ENCODE measurements at places on chromosomes 4 and X. TPM values are rescaled to one million over a fixed set of nuclear protein-coding genes. Genes with fewer than 3 reads are reported as not detected.

The SPANXA1 gene
- not detected for total RNA-seq

- no peak for DNase-seq
Observed at GRCh38 chr4:126004941-126005340, 690.2 kb downstream of the FAT4 start.

GRCh38 chr4:87734084-87734483, 65.3 kb upstream of the IBSP start:
- no peak for DNase-seq

The RNF175 gene
- not detected for total RNA-seq

- no peak for DNase-seq
Observed at GRCh38 chrX:78658414-78658813, 714 bp downstream of the RTL3 start.

GRCh38 chrX:135420831-135421230, 913 bp upstream of the SMIM10L2A start:
- DNase-seq, result no peak

- DNase-seq, result no peak
Observed at GRCh38 chrX:48919360-48919841, 577 bp upstream of the PIM2 start.

DNA sequence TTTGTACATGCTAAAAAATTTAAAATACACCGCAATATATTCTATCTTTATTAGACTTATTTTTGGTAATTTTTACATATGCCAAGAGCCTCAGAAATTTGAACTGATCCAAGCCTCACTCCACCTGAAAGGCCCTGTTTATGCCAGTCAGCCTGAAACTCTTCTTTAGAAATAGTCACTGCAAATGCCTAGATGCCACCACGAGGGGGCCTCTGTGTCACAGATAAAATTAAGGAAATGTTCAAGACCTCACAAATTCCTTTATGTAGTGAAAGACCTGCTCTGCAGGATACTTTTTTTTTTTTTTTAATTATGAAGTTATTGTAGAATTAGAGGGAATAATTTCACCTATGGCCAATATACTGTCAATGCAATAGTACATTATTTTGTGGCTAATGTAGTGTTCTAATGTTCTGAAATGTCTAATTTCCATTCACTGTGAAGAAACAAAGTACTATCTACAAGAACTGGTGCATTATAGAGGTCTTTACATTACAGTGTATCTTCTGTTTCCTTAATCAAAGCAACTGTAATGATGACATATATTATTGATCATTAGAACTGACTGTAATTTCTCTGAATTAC, 69.8 kb downstream of the DTHD1 start:
- DNase-seq, result no peak

GRCh38 chr4:3324093-3324815, 31.4 kb downstream of the RGS12 start:
- DNase-seq, result peak; percentile 77

Measured in osteocyte (in vitro differentiated cells).